ENCODE measurements at places on chromosomes 11 and 22.
A peak's percentile ranks its signal among the peaks of the same experiment; 100 is the strongest.

DNA sequence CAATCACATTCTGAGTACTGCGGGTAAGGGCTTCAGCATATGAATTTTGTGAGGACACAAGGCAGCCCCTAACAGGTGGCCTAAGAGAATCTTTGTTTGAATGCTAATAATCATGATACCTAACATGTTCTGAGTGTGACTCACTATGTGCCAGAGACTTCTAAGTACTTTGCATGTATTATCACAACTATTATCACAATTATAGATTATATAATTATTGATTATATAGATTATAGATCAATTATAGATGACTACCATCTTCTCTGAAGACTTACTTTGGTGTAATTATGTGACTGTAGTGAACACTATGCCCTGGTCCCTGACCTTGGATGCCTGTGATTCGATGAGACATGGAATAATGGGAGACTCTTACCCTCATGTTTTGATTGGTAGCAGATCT is 62.6 kb downstream of the FLI1 start:
- no peak for DNase-seq

DNA sequence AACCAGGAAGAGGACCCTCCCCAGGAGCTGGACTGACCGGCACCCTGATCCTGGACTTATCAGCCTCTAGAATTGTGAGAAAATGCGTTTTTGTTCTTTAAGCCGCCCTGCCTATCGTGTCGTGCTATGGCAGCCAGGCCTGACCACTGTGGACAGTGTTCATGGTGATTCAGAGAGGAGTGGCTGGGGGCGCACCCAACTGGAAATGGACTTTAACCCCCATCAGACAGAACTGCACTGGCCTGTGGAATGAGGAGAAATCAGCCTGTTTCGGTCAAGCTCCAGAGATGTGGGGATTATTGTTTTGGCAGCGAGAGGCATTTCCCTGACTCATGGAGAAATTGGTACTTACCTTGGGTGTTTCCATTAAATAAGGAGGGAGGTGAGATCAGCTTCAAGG is 1437.8 kb downstream of the BRD1 start:
- DNase-seq, result no peak

DNA sequence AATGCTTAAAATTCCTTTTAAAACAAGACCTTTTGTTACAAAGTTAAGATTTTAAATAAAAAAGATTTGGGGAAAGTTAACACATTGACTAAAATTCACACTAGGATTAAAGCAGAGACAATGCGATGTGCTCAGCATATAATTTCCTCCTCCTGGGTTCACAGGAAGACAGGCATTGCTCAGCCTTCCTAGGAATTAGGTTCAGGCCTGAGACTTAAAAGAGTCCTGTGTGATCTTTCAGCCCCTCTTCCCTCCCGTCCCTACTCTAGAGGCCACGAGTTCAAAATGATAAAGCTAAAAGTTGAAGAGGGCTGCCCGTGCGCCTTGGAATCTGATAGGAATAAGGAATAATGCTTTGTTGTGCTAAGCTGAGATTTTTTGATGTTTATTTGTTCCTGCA is 218.6 kb downstream of the KIRREL3 start:
- DNase-seq, result no peak

DNA sequence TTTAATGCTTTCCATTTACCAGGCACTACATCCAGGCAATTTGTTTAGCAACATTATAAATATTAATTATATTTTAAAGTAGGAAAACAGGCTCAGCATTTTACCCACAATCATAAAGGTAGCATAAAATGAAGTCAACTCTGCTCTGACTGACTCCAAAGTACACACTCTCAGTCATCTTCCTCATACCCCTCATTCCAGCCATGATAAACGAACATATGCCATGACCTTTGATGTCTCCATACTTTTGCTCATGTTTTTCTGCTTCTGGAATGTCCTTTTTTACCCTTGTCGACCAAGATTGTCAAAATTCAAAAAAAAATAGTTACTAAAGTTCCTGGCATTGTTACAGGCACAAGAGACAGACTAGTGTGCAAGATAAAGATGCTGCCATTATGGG is 77.7 kb upstream of the SOX6 start:
- DNase-seq, result no peak

DNA sequence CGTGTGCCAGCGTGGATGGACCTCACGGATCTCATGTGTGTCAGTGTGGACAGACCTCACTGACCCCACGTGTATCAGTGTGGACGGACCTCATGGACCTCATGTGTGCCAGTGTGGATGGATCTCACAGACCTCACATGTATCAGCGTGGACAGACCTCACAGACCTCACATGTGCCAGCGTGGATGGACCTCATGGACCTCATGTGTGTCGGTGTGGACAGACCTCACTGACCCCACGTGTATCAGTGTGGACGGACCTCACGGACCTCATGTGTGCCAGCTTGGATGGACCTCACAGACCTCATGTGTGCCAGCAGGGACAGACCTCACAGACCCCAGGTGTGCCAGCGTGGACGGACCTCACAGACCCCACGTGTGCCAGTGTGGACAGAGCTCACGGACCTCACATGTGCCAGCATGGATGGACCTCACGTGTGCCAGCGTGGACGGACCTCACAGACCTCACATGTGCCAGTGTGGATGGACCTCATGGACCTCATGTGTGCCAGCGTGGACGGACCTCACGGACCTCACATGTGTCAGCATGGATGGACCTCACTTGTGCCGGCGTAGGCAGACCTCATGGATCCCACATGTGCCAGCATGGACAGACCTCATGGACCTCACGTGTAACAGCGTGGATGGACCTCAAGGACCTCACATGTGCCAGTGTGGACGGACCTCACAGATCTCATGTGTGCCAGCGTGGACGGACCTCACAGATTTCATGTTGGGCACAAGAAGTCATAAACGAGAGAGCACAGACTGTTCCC is 18.2 kb downstream of the TTLL8 start:
- DNase-seq, result no peak

GRCh38 chr11:18065572-18065971 is 19.5 kb upstream of the TPH1 start:
- peak; percentile 95 for DNase-seq

GRCh38 chr11:33317662-33318061 is 60.5 kb downstream of the HIPK3 start:
- DNase-seq, result peak; percentile 7

DNA sequence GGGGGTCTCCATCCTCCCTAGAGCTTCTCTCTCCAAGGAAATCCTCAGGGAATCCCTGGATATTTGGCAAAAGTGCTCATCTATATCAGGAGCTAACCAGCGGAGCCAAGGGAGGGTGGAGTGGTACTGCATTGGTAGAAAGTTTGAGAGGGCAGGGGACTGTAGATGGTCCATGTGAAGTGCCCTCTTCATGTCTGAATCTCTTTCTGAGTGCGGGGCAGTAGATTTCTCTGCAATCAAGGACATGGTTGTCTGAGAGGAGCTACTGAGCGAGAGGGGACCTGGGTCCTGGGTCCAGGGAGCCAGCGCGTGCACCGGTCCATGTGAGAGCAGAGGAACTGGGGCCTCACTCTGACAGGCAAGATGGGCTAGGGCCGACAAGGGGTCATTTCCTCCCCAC is 701 bp downstream of the DIXDC1 start:
- DNase-seq, result no peak
